Suppressor macrophage treated with lipopolysaccharide for 4 hours (primary cell): ENCODE measurements at places on chromosomes 3 and 15.

- DNase-seq = no peak
Measured at GRCh38 chr15:96363707-96364106, 33.2 kb downstream of the NR2F2 start.

- no peak for DNase-seq
Measured at GRCh38 chr3:72280876-72281275, 495.9 kb upstream of the PROK2 start.

DNA sequence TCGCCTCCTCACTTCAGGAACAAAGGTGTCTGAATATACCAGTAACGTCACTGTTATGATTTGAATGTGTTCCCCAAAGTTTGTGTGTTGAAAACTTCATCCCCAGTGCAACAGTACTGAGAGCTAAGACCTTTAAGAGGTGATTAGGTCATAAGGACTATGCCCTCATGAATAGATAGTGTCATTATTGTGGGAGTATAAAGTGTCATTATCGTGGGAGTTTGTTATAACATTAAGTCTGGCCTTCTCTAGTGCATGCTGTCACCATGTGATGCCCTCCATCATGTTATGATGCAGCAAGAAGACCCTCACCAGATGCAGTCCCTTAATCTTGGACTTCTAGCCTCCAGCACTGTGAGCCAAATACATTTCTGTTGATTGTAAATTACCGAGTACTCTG, 53.7 kb upstream of the TLE3 start:
- DNase-seq = peak; percentile 76

GRCh38 chr3:11226042-11226370, 46.2 kb upstream of the ATG7 start:
- DNase-seq = no peak

GRCh38 chr3:90015688-90016356, 908.4 kb downstream of the EPHA3 start:
- no peak for DNase-seq

DNA sequence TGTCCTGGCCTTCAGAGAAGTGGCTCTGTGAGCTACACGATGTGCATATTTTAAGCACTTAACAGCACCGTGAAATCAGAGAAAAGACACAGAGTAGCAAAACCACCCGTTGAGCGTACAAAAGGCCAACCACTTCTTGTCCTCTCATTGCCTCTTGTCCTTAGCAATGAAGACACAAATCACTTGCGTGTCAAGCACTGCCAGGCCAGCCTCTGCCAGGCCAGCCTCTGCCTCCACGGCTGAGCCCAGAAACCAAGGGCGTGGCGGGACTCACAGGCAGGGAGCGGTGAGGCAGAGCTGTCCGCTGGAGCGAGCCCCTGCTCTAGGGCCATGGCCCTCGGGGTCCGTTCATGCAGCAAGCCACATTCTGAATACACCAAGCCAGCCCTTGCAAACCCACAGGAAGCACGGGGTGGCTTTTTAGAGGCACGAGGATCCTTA, 4.0 kb downstream of the MUC4 start:
- no peak for DNase-seq

- no peak for DNase-seq
Measured at GRCh38 chr15:62681939-62682896, 360.3 kb upstream of the TPM1 start.

GRCh38 chr3:184474897-184475296, 86.7 kb upstream of the EPHB3 start:
- peak; percentile 56 for DNase-seq

- peak; percentile 84 for DNase-seq
Measured at GRCh38 chr3:103052236-103052830, 617.5 kb downstream of the ZPLD1 start.

DNA sequence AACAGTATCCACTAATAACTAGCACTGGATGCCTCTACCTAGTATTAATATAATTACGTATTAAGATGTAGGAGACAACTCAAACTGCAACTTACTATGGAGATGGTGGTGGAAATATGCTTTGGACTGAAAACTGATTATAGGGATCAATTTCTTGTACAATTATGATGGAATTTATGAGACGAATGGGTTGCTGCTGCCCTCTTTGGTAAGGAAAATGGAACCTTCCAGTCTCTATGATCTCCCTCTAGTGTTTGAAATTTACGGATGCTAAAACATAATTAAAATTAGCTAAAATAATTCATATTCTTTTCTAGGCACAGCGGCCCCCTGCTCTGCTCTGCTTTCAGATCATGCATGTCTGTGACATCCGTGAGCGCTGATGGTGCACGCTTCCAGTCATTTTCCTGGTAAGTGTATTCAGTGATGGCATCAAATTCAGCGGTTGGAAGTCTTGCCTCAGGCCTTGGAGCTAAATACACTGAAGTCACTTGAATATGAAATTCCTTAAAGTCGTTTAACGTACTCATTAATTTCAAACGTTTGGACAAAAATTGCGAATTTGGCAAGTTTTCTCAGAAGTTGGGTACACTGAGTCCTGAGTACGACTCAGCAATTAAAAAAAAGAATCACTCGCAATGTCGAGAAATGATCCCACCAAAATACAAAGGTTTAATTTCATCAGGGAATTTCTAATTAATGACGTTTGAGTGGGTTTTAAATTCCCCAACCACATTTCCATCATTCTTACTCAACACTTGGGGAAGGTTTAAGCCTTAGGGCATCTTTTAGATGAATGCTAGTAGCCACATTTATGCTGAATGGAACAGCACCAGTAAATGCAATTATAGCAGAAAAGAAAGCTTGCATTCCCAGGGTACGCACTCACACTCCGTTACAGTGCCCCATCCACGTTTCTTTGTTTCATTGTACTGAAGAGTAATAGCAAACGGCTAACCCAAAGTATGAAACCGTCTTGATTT, 132.6 kb downstream of the NR2F2 start:
- DNase-seq = no peak

DNA sequence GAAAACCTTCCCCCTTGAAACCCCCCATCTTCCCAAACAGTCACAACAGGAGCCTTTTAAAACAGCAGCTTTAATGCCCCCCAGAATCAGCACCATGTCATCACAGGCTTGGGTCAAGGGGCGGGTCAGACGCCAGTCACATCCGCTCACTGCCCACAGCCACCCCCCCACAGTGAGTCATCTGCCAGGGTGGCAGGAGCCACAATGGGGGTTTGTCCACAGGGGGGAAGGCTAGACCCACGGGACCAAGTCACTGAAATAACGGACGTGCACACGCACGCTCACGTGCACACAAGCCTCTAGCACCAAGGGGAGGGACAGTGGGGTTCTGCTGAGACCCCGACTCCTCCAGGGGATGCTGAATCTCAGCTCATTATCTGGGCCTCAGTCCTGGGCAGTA, 441 bp upstream of the UCN2 start:
- DNase-seq = peak; percentile 89

GRCh38 chr3:134527037-134527436, 41.2 kb downstream of the CEP63 start:
- DNase-seq = no peak

GRCh38 chr3:58688574-58688973, 22.0 kb upstream of the FAM3D start:
- DNase-seq = no peak

DNA sequence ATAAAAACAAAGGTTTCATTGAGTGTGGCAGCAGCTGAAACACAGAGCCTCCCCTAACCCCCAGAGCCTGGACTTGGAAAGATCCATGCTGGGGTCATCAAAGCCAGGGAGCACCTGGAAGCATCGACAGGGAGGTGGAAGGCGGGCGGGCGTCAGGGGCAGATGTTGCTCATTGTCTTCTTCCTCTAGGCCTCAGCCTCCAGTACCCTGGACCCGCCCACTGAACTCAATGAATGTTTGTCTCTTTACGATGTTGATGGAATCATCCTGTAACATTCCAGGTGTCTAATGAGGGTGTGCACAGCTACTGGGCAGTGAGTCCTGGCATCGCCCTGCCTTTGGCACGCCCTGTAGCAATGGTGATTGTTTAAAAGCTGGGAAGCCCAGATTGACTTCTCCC, 9.8 kb downstream of the GP5 start:
- no peak for DNase-seq

DNA sequence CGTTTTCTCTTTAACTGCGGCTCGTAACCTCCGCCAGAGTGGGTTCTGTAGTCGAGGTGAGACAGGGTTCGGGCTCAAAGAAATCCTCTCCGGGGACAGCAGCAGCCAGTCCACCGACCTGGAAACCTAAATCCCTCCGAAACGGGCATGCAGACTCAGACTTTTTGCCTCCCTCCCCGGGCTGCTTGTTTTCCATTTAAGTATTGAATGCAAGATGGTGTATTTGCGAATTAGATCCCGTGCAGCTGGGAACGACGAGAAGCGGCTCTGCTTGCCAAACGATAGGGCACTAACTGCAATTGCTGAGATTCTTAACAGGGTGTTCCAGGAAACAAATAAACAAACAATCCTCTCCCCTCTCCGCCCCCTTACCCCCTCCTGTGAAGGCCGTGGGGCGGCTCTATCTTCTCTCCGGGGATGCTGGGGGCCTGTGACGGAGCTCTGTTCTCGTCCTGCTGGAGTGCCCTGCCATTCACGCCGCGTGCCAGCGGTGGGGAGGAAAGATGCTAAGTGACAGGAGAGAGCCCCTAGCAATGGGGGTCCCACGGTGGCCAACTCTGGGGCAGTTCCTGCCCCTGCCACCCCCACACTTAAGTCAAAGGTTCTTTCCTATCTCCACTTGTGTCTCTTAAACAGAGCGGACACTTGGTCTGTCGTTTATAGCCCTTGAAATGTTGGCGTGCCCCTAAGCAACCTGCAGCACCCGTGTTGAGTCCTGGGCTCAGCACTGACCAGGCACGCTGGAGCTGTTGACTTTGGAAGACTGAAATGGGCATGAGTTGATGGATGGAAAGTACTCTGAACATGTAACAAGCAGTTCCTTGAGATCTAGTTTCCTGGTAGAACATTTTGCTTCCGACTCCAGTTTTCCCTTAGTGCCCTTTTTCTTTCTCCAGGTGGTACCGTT, 1.3 kb upstream of the ETV5 start:
- DNase-seq = no peak

GRCh38 chr15:92902737-92903593, 2.8 kb downstream of the CHD2 start:
- DNase-seq = peak; percentile 58

- DNase-seq = no peak
Measured at GRCh38 chr15:85973584-85974347, 105.9 kb upstream of the AGBL1 start.

DNA sequence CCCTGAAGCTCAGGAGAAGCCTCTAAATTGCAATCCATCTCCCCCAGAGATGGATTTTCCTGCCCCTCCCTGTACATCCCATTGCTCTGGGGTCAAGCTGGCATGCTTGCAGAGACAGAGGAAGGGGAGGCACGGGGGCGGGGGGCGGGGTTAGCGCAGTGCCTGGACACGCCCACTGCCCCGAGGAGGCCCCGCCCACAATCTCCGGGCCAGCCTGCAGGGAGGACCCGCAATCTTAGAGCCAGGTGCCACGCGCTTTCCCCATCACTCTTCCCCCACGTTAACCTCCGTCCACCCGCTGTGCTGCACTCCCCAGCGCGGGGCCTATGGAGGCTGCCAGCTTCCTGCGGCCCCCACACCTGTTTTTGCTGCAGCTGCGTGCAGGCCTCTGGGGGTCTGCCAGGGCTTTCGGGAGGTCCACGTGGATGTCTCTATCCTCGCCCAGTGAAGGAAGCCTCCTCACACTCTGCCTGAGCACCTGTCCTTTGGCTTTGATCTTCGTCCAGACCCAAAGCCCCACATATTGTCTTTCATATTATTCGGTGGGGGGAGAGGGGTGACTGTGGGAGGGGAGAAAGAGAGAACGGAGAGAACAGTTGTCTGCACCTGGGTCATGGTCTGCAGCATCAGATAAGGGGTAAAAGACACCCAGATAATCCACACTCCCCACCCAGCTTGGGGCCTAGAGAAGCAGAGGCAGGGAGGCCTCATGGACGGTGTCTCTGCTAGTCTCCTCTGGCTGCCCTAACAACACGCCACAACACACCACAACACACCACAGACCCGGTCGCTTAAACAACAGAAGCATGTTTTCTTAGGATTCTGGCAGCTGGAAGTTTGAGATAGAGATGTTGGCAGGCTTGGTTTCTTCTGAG, 118.0 kb upstream of the MEF2A start:
- no peak for DNase-seq

GRCh38 chr3:50947419-50947818, 272.7 kb downstream of the DOCK3 start:
- no peak for DNase-seq

DNA sequence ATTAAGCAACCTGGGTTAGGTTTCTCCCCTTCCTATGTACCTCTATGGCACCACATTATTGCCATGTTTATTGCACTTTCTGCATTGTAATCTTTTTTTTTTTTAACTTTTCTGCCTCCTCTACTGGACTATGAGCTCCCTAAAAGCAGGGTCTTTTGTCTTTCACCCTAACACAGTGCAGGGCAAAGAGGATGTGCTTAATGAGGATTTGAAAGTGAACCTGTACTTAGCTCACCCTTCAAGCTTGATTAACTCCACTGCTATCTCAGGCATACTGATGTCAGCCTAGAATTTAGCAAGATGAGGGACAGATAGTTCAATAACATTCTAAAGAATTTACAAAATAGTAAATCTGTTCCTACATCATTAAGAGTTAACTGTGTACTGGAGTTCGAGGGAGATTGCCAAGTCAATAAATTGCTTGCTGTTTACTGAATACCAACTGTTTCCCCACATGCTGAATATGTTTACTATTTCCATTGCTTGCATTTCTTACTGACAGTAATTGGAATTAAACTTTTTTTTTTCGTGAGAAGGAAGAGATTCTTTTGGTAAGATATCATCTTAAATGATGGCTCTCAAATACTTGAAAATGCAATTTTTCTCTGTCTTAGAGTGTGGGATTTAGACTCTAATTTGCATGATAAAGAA, 15.7 kb upstream of the PPARG start:
- no peak for DNase-seq

- no peak for DNase-seq
Measured at GRCh38 chr3:149226776-149227175, 5.1 kb upstream of the CP start.

- no peak for DNase-seq
Measured at GRCh38 chr3:48404440-48405342, 25.2 kb downstream of the PLXNB1 start.

DNA sequence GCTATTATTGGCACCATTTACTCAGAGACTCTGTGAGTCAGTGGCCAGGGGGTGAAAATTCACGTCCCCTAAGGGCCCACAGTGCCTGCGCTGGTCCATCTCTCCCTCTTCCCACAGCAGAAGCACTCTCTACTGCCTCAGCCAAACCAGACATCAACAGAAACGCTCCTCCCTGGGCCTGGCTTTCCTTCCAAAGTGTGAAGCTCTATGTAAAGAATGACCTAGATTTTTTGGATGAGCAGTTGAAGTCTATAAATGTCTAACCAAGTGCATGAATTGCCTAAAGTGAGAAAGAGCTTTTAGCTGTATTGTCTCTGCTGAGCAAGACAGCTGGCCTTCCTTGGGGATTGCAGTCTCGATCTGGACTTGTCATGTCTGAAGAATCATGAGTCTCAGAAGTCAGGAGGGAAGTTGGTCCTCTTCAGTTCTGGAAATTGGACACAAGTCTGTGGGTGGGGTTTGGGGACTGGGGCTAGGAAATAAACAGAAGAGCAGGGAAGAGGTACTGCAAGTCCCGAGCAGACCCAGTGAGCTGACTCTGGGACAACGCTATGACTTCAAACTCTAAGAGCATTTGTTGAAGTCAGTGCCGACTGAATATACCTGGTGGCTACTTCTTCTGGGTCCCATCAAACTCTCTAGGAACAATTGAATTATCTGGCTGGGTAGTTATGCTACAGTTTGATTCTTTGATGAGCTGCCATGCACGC, 29.0 kb downstream of the RASGRP1 start:
- DNase-seq = no peak

GRCh38 chr3:165464736-165465135, 268.6 kb upstream of the SLITRK3 start:
- no peak for DNase-seq
